ENCODE measurements at places on chromosomes 2 and 18.

GRCh38 chr2:141906678-141907077 is 224.1 kb downstream of the LRP1B start:
- no peak for DNase-seq

- DNase-seq, result no peak
Observed at GRCh38 chr2:202950592-202950991, 38.5 kb downstream of the CARF start.

DNA sequence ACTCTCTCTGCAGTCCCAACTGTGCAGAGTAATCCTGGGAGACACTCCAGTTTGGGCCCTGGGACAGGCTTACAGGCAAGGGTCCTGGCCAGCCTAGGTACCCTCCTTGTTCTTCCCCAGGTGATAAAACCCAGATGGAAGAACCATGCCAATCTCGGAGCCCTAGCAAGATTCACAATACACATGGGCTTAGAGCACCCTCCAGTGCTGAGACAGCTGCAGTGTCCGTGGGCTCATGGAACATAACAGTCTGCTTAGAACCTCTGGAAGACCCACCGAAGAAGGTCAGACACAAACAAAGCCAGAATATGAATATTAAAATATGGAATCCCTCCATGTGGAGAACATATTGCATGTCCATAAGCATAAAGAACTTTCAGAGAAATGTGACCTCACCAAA is 568.1 kb downstream of the KCNJ3 start:
- DNase-seq, result no peak

DNA sequence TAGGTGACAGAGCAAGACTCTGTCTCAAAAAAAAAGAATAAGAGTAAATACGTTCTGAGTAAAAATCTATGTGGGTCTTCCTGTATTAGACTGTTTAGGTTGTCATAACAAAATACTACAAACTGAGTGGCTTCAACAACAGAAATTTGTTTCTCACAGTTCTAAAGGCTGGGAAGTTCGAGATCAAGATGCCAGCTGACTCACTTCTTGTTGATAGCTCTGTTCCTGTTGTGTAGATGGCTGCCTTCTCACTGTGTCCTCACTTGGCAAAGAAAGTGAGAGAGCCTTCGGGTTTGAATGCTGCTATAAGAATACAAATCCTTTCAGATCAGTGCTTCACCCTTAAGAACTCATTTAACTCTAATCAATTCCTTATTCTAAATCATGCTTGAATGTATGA is 430.0 kb upstream of the VWC2L start:
- DNase-seq, result no peak

DNA sequence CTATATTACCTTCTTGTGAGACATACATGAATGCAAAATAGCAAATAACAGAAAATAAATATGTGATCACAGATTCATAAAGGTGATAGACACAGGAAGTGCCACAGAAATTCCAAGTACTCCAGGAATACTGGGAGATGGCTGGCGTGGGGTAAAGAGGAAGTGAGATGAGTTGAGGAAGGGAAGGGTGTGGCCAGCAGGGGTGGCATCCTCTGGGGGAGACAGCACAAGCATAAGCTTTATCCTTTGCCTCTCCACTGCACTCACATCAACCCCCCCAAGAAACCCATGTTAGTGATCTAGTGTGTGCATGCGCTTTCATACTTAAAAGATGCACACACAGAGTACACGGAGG is 94.8 kb upstream of the B3GNT7 start:
- DNase-seq, result no peak

DNA sequence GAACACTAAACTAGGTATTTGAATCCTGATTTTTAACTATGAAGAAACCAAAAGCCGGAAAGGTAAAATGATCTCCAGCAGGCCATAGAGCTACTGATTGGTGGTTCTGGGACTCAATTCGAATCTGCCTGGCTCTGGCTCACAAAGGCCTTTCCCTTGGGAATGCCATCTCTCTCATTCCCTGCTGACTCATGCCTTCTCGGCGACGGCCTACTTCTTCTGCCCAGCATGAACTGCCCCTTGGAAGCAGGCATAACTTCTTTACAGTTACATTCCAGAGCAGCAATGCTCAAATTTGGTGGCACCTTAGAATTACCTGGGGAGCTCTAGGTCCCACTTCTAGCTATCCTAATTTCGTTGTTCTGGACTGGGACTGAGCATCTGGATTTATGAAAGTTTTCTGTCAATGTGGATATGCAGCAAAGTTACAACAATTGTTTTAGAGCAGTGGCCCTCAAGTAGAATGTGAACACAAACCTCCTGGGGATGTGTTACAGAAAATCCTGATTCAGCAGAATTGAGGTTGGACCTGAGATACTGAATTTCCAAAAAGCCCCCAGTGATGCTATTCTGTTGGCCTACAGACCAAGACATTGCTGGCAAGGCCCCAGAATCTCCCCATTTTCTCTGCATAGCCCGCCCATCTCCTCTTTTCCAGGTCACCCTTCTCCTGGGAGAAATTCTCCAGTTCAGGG is 261.1 kb downstream of the CNTNAP5 start:
- no peak for DNase-seq

- no peak for DNase-seq
Observed at GRCh38 chr2:236162882-236163470, 5.2 kb downstream of the GBX2 start.

DNA sequence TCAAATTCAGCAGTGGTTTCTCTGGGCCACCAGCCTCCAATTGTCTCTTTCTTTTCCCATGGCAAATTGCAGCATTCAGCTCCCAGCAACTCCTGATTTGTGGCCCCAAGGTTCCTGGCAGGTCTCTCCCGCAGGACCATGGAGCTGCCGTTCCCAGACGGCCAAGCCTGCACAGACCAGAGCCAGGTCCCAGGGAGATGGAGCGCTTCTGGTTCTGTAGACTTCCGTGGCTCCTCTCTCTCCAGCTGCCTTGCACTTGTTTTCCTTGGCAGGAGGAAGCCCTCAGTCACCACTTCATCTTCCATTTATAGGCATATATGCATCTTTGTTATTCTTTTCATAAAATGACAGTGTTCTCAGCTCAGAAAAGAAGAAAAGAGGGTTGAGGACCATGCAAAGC is 21.7 kb downstream of the TNP1 start:
- no peak for DNase-seq

GRCh38 chr18:2706903-2707302 is 51.4 kb downstream of the SMCHD1 start:
- no peak for DNase-seq

DNA sequence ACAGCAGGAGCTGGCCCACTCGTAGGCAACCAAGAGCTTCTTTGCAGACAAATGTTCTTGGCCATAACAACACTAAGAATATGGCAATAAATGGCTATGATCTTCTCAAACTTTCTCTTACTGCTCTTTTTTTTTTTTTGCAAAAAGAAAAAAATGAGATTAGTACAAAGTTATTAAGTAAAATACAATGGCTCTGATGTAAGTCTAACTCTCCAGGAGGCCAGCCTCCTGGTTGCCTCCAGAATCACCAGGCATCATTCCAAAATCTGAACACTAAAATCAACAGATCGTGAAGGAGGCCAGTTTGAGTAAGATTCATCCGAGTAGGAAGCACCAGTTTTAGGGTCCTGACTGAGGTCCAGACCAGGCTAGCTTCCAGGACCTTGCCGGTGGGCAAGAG is 20.8 kb upstream of the FIGN start:
- DNase-seq, result no peak

GRCh38 chr2:13005761-13006335 is 289.1 kb downstream of the TRIB2 start:
- DNase-seq, result no peak

DNA sequence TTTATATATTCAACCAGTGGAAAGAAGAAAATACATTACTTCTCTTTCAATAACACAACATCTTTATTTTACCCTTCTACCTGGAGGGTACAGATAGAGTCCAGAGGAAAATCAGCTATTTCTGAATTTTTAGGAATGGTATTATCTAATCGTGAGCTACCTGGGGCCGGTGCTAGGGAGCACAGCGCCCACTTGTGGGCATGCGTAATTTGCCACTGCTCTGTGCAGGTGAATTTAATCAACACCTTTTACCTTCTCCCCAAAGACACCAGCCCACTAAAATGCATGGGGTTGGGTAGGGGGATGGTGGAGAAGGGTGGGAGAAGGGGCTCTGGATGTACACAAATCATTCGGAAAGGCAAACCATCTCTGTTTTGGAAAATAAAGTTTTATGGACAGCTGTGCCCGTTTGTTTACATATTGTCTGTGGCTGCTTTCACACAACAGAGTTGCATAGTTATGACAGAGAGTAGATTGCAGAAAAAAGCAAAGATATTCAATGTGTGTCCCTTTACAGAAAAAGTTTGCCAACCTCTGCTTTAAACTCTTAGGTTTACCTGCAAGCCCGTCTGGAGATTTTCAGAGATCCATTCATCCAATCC is 51.5 kb upstream of the DCC start:
- no peak for DNase-seq

GRCh38 chr2:109582928-109583895 is 30.6 kb downstream of the SEPTIN10 start:
- DNase-seq, result no peak

- DNase-seq, result no peak
Observed at GRCh38 chr18:35432565-35433001, 55.4 kb upstream of the ZNF396 start.

DNA sequence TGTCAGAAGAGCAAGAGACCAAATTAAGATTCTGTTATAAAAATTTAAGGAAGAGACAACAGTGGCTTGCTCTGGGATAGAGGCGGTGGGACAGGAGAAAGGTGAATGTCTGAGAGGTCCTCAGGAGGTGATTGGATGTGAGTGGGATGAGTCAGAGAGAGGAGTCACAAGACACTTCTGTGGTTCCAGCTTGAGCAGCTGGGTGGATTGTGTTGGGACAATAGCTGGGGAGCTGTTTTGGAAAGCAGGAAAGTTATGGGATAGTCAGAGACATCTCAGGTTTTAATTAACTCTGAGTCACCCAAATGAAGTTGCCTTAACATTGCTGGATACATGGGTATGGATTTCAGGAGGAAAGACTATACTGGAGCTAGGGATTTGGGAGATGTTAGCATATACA is 218.0 kb upstream of the TRIB2 start:
- DNase-seq, result no peak

GRCh38 chr2:187546762-187547333 is 7.4 kb downstream of the TFPI start:
- DNase-seq, result no peak

- no peak for DNase-seq
Observed at GRCh38 chr2:232273903-232274643, 104.5 kb upstream of the ALPP start.

- DNase-seq, result no peak
Observed at GRCh38 chr2:232999354-232999753, 13.7 kb downstream of the NGEF start.

- no peak for DNase-seq
Observed at GRCh38 chr18:49692906-49693716, 120.2 kb downstream of the ACAA2 start.

- DNase-seq, result no peak
Observed at GRCh38 chr2:27007416-27008374, 25.1 kb upstream of the TMEM214 start.

GRCh38 chr18:14026199-14026598 is 106.0 kb downstream of the ZNF519 start:
- no peak for DNase-seq

DNA sequence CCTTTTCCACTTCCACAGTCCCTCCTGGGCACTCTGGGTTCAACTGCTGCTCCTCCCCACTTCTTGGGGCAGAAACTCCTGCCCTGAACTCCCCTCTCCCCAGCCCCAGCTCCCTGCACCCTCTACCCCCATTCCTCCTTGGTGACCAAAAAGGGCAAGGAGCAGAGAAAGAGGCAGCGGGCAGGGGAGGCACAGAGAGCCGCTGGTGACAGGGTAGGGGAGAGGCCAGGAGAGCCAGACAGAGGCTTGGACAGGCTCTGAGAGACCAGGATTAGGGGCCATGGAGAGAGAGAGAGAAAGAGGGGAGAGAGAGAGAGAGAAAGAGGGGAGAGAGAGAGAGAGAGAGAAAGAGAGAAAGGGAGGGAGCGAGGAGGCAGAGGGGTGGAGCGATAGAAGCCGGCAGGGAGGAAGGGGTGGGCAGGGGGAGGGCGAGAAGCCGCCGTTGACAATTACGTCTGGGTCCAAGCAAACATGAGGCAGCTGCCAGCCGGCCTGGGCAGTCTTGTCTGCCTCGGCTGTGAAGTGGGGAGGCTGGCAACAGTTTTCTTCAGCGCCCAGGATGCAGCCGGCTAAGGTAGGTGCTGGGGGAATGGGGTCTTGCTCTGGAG is at the start of gene KCNIP3:
Gene KCNIP3 (plus strand): TSS at position 468 of the 608 bp plus-strand sequence. CDS start 92 bp downstream, at position 560.
- no peak for DNase-seq

DNA sequence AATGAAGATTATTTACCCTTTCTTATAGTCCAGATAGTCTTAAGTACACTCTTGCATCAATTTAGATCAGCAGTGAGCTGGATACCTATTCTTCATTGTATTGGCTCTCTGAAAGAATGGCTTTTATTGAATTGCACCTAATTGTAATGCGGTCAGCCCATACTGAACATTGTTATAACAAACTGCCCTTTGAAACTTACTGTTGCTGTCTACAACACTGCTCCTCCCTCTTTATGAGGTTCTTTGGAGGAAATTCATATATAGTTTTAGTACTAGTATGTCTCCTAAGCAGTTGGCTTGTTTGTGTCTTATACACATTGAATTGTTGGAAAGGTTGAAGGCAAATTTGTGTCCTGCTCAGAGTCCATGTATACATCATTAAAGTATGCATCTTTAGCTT is 66.5 kb upstream of the UGP2 start:
- no peak for DNase-seq

DNA sequence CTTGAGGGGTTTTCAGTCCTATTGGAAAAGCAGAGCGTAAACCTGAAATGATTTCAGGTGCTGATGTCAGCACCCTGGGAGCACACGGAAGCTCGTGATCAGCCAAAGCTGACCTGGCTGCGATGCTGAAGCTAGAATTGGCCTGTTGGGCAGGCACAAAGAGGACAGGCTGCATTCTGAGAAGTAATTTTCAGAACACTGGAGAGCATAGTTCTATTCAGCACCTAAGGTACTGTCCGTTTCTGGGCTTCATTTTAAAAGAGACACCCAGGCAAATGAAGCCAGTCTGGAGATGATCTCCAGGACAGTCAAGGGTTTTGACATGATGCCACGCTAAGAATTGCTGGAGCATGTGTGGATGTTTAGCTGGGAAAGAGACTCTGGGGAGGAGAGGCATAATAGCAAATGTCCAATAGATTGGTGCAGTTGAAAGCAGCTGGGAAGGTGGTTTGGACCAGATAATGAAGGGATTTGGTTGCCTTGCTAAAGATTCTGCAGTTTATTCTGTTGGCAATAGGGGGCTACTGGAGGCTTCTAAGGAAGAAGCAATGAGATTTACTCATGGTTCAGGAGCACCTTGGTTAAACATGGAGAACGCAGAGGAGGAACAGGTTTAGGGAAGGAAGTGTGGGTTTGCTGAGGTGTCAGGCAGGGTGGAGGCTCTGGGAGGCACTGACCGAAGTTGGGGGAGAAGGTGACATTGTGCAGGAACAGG is 86.6 kb downstream of the ACOXL start:
- no peak for DNase-seq

Measured in activated CD8-positive, alpha-beta memory T cell treated with anti-CD3 and anti-CD28 coated beads for 1 hour (primary cell).